ENCODE measurements at places on chromosomes 3 and 15.

GRCh38 chr3:134009345-134010000 lies 20.3 kb downstream of the SLCO2A1 start:
- DNase-seq: no peak

DNA sequence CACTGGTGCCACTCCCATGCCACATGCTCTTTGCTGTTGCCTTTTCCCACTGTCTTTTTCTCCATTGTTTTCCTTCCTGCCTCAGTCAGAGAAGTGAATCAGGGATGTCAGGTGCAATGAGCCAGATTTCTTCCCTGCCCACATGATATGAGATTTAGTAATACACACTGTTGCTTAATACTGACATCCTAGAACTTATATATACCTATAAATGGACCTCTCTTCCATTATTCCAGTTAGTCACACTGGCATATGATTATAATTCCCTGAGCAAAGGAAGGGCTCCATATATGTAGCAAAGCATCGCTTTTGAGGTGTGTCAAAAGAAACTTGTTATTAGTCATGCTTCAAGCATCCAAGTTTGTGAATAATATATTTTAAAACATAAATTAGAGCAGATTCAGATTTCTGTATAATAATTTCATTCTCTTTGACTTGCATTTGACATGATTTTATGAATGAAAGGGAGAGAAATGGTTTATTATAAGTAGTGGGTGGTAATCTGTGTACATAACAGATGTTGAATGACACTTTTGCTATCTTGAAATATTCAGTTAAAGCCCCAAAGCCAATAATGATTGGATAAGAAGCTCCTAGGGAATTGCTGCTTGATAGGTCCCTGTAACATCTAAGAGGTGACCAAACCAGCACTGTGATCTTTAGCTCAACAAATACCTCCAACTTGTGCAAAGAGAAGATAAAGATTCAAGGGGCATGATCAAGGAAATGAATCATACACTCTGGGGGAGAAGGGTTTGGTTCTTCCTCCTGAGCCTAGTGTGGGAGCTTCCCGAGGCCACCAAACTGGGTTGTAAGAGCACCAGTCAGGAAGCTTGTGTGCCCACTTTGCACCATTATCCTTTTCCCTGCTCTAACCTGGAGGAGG lies 48.6 kb downstream of the CHST2 start:
- no peak for DNase-seq

GRCh38 chr3:53346514-53346913 lies 829 bp downstream of the DCP1A start:
- DNase-seq: no peak

DNA sequence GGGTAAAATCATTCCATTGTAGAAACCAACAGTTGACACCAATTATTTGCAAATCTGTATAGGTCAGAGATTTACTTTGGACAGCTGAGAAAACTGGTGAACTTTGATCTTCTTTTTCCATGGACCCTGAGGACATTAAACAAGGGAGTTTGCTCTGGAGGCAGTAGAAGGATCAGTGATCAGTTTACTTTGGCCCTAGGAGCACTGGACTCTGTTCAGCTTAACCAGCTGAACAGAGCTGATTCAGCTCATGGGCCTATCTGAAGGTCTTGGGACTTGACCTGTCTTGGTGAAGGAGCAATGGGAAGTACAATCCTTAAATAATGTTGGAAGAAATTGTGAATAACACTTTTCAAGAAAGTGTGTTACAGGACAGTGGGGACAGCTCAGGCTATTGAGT lies 15.2 kb upstream of the TF start:
- no peak for DNase-seq
